ENCODE measurements at places on chromosomes 1 and 21.
A peak's percentile ranks its signal among the peaks of the same experiment; 100 is the strongest.

DNA sequence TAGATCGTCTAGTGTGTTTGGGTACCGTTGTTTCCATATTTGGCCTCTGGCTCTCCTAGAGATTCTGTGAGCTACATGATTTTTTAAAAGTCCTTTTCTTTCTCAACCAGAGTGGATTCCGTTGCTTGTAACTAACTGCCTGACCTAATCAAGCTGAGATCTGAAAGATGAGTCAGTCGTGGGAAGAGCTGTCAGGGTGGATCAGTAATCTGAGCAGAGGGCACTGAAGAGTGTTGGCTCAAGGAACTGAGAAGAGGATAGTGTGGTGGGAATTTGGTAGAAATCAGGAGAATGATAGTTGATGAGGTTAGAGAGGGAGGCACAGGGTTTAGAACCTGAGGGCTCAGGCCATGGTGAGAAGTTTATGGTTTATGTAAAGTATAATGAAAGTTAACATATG, 52.2 kb downstream of the TRAF5 start:
- DNase-seq, result peak; percentile 62

- no peak for DNase-seq
Observed at GRCh38 chr1:18253093-18253492, 145.5 kb downstream of the IGSF21 start.

- DNase-seq, result peak; percentile 6
Observed at GRCh38 chr1:103788377-103788776, 38.7 kb downstream of the AMY1C start.

DNA sequence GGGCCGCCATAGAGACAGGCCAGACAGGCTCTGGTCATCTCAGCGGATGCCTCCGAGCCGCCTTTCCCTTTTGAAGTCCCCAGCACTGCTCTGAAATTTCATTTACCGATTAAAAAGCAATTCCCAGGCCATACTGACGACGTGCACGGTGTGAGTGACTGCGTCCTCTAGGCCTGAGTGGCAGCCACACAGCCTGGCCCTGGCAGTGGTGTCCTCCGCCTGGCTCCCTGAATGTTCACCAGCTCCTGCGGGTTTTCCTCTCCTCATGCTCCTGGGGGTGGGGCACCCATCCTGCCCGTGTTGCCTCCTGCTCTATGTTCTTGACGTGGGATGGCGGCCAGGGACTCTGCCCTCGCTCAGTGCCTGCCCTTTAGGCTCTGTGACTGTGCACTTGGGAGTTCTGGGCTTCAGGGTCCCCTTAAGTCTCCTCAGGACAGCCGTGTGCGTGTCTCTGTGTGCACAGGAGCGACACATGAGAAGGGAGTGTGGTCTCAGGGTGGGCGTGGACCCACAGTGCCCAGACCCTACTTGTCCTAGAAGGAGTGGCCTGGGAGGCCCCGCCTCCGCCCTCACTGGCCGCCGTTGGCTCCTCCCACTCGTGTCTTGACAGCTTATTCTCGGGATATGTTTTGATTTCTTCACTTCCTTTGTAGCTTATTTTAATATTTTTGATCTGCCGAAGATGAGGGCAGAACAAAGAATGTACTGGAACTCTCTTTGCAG, 3.6 kb downstream of the SKI start:
- peak; percentile 81 for DNase-seq

DNA sequence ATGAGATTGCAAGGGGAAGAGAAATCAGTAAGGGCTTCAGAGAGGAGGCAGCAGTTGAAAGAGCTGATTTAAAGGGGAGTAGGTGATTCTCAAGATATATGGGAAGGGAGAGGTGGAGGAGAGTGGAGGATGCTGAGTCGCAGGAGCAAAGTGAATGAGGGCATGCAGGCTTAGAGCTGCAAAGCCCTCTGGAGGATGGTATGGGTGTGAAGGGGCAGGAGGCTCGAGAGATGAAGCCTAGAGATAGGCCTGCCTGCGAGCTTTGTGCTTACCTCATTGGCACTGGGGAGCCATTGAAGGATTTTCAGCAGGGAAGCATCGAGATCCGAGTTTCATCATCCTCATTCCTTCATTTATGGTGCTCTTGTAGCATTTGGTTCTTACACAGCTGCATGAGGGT, 15.8 kb upstream of the SH2D2A start:
- no peak for DNase-seq

DNA sequence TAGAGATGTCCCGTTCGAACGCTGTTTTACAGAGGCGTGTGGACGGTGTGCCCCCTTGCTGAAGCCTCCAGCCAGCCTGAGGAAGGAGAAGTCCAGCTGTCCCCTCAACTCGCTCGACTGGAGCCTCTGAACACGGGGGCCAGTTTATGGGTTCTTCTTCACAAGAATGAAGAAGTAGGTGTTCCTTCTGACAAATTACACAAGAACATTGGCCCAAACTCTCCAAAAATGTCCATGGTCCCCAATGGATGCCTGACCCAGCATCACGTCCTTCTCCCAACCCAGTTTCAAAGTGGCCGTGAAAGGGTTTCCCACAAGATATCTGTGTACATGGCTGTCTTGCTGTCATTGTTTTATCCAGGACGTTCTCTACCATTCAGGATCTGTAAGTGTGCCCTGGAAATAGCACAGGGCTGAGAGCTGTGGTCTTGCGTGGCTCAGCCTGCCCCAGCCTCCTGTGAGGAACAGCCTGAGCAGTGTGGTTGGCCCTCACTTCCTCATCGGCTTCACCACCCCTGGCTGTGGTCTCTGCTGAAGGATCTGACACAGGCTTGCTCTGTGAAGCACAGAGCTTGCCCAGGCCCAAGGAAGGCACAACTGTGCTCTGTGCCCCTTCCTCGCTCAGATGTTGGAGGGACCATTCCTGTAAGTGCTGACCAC, 1.0 kb upstream of the S100B start:
- DNase-seq, result no peak

- no peak for DNase-seq
Observed at GRCh38 chr1:99681583-99681982, 35.7 kb downstream of the PALMD start.

DNA sequence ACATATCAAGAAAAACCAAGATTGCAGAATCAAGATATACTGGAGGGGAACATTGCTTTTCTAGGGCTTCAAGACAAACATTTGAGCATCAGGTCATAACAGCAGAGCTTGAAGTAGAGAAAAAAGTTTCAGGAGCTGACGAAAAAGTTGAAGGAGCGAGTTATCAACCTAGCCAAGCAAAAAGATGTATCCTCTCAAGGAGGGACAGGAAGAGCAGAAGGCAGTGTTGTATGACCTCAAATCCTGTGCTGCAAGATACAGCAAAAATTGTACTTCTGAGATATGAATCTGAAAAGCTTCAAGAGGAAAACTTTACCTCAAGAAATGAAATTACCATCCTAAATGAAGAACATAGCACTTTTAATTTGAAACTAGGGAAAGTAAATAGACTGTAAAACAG, 153.1 kb downstream of the AK5 start:
- no peak for DNase-seq

DNA sequence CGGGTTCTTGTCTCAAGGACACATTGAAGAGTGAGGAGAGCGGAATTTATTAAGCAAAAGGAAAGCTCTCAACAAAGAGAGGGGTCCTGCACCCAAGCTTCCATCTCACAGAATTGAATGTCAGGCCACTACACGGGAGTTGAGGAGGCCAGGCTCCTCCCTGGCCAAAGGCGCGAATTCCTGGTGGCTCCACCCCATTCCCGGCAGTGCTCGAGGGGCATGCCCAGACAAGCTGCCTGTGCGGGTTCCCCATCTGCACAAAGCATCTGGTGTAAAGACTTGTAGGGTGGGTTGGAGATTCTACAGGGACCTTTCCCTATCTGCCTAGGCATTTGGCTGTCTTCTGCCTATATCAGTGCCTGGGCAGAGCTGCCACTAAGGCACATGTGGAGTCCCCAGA, 648.5 kb upstream of the PKN2 start:
- DNase-seq, result no peak

- DNase-seq, result no peak
Observed at GRCh38 chr1:231508497-231508896, 20.0 kb upstream of the TSNAX start.

DNA sequence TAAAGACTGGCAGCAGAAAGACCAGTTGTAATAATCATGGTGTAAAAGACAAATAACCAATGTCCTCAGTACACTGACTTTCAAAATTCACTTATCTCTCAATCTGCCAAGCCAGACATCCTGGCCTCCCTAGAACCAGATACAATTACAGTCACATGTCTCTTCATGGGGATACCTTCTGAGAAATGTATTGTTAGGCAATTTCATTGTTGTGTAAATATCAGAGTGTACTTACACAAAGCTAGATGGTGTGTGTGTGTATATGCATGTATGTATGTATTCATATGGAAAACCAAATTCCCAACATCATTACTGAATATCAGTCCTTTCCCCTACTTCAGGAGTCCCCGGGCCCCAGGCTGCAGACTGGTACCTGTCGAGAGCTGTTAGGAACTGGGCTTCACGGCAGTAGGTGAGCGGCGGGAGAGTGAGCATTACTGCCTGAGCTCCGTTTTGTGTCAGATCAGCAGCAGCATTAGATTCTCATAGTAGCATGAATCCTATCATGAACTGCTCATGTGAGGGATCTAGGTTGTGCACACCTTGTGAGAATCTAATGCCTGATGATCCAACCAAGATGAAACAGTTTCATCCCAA, 65.3 kb upstream of the ZNF326 start:
- DNase-seq, result no peak

GRCh38 chr1:239763850-239764249, 327.8 kb upstream of the FMN2 start:
- no peak for DNase-seq

DNA sequence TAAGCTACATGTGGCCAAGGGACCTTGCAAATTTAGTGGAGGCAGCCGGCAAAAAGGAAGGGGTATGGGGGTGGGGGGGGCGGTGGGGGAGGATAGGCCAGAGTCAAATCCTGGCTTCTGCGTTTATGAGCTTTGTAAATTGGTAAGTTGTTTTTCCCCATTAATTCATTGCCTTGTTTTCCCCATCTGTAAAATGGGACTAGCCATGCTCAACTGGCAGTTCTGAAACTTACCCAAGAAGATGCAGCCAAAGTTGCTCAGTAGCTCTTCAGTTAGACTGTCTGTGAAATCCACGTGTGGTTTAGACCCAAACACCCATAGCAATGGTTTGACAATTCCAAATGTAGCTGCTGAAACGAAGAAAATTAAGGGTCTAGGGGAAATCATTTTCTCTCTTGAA, 52.3 kb upstream of the FAM89A start:
- DNase-seq, result no peak

DNA sequence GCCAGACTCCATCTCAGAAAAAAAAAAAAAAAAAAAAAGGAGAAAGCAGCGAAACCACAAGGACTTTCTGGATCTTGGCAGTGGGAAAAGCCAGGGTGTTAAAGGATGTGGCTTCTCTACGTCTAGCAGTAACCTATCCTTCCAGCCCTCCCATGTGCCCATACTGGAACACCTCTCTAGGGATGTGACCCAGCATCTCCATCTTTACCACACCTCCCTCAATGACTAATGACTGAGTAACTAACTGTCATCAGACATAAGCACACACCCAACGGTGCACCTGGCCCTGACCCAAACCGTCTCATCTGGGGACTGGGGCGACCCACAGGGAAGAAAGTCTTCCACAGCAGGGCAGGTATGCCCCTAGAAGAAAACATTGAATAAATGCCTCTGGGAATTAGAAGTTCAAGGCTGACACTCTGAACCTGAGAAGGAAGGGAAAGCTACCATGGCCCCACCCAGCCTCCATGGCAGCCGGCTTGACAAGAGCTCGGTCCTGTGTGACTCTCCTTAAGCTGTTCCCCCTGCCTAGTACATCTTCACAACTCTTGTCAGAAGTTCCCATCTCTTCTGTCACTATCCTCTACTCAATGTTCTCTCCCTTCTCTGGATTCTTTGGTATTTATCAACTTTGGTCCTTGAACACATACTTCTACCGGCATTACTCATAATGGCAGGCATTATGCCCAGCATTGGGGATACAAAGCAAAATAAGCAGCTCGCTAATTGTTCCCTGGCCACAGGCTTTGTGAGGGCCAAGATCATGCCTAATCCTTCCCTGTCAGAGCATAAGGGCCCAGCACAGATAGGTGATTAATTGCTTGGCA, 14.8 kb upstream of the PAQR6 start:
- DNase-seq, result peak; percentile 91

DNA sequence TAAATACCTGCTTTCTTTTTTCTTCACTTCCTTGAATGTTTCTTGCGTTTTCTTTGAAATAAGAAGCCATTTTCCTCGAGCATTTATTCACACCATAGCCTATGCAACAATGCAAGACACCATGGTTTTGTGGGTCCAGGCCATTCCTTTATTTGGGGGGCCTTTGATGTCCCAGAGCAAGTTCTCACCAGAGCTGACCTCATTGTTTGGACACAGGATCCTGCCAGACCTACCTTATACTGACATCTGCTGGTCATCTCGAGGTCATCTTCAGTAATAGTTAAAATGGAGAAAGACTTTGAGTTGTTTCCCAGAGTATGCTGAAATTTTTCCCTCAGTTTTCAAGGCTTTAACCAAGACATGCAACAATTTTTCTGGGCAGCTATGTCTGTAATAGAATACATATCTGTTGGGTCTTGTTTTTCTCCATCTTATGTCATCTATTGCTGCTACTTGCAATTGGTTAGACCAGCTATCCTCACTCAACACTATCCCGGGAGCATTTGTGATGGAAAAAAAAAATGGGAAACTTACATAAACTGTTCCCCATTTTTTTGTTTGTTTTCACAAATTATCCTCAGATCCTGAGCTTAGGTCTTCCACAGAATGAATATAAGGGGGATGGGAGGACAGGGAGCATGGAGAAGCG, 34.0 kb upstream of the BACE2 start:
- DNase-seq, result peak; percentile 82

DNA sequence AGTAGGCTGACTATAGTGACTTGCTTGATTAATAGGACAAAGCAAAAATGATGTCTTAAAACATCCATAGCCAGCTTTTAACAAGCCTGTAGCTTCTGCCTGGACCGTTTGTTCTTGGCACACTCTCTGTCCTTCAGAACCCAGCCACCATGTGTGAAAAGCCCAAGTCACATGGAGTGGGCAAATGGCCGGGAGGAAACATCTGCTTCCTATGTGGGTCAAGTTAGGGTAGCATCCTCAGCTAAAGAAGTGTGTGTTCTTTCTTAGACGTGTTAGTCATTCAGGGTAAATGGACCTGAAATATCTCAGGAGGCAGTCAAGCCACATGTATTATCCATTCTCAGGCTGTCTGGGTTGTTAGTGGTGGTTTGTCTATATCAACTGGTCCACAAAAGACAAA, 23.4 kb downstream of the RD3 start:
- DNase-seq, result no peak

- DNase-seq, result no peak
Observed at GRCh38 chr1:84069236-84069845, 70.4 kb upstream of the TTLL7 start.

GRCh38 chr1:42449256-42449655, 6.6 kb downstream of the ZMYND12 start:
- DNase-seq, result no peak

GRCh38 chr1:33161061-33161681, 20.7 kb downstream of the TRIM62 start:
- DNase-seq, result no peak

DNA sequence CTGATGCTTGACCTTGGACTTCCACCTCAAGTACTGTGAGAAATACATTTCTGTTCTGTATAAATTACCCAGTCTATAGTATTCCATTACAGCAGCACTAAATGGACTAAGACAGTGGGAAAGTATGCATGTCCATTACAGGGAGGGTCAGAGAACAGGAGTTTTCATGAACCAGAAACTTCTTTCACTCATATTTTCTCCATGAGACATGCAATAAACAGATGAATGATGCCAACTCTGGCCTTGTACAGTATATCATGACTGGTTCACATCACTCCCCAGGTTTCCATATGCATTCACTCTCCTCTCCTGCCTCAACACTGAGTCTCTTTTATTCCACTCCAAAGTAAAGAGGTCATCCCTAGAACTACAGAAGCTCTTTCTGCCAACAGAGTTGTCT, 4.5 kb upstream of the IFI16 start:
- no peak for DNase-seq

- no peak for DNase-seq
Observed at GRCh38 chr1:37083603-37084002, 49.3 kb upstream of the GRIK3 start.

All from AG20443 (cell line).